ENCODE measurements at places on chromosomes 13 and 19. TPM values are rescaled to one million over a fixed set of nuclear protein-coding genes. Genes with fewer than 3 reads are reported as not detected.

DNA sequence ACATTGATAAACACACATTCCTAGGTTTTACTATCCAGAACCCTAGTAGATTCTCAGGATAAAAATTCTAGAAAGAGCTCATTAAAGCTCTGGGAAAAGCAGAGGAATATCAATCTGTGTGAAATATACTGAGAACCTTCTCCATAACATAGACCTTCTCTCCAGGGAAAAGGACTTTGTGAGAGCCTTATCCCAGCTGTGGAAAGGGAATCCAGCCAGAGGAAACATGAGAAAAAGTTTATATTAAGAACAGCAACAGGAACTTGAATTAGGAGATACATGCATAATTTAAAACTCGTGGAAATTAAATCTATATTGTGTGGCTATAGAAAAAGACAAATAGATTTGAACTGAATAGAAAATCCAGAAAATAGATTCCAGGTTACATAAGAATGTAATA, 1639.9 kb downstream of the EFNB2 start:
- DNase-seq, result no peak

DNA sequence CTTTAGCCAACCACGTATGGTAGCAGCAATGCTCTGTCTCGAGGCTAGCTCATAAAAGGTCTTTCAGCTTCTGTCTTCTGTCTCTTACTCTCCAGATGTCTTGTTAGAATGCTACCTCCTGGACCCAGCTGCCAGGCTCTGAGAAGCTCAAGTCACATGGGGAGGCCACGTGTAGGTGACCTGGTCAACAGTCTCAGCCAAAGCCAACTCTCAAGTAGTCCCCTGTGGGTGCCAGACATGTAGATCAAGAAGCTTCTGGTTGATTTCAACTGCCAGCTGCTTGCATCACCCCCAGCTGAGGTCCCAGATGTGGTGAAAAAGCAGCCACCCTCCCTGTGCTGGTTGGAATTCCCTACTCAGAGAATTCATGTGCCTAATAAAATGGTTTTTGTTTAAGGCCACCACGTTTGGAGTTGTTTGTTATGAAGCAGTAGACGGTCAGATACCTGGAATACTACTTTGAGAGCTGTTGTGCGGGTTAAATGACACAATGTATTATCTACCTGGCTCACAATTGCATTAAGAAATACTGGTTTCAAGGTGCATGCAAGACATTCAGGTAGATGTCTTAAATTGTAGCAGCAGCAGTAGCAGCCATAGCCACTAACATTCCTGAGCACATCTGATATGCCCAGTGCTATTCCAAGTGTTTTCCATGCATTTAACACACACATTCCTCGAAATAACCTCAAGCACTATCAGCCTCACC, 131.0 kb upstream of the RFC3 start:
- DNase-seq, result no peak

DNA sequence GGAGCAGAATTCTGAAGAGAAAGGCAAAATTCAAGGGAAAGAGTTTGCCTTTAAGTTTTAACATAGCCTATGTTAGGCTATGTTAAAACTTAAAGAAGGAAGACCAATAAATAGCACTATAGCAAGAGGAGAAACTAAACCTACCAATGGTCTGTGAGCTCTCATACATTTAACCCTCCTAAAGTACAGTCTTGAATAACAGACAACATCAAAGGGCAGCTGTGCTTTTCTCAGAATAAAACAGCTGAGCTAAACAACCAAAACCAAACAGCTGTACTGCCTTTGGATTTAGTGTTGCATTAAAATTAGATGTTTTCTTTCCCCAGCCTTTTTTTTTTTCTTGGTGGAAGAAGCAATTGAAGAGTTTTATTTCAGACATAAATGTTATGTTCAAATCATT, 34.0 kb downstream of the KLF5 start:
- DNase-seq, result no peak

The CCDC70 gene
- not detected for total RNA-seq

The NCR1 gene
- total RNA-seq, result not detected

The FUT3 gene
- total RNA-seq, result 0.61 TPM

Data from CD4-positive, alpha-beta T cell (primary cell).